ENCODE measurements at places on chromosomes 11 and 22.

GRCh38 chr11:93073026-93073425 lies 103.6 kb downstream of the MTNR1B start:
- no peak for DNase-seq

DNA sequence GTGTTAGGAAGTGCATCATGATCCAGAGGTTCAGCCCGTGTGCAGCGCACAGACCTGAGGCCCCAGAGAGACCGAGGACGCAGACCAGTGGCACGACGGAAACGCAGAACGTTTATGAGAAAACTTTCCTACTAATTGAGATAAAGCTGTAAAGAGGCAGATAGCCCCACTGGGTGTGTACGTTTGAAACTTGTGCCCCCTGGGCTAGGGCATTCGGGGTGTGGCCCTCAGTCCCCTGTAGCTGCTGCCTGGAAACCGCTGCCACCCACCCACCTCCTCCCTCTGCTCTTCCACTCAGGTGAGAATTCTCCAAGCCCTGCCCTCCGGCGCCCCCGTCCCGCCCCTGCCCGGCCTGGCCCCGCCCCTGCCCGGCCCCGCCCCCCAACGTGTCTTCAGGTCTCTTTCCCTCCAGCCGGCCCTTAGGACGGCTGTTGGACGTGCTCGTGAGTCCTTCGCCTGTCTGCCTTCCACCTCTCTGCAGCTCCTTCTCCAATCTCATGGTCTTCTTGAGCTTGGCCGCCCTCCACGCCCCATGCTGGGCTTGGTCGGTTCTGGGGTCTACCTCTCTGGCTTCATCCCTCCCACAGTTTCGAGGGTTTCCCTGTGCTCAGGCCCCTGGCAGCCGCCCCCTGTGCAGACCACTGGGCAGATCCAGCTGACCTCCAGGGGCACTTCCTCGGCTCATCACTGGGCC lies 12.1 kb downstream of the MAPK8IP2 start:
- DNase-seq: peak; percentile 22

DNA sequence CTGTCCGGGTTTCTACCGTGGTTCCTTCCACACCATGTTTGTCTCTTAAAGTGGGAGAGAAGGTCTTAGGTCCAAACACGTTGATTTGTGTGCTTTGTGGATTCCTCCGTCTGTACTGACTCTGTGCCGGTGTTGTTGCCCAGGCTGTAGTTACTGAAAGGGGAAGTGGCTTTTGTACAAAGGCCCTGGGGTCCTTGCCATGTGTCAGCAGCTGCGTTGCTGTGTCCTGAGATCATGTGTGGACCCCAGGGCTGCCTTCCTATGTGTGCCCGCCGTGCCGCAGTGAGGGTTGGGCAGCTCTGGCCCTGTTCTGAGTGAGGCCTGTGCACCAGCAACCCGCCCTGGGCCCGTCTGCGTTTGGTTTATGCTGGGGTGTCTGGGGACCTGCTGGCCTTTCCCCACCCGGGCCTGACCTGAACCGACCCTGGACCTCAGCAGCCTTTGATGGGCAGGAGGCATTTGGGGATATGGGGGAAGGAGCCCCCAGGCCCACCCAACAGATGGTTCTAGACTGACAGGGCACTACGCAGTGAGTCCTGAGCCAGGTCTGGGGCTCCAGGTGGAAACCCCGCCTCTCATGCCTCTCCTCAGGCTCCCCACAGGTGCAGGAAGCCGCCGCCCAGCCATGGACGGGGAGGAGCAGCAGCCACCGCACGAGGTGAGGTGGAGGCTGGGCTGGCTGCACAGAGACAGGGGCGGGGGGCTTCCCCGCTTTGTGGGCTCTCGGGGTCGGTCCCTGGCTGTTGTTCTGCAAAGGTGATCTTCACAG lies 6.9 kb downstream of the TRABD start:
- DNase-seq: peak; percentile 64

DNA sequence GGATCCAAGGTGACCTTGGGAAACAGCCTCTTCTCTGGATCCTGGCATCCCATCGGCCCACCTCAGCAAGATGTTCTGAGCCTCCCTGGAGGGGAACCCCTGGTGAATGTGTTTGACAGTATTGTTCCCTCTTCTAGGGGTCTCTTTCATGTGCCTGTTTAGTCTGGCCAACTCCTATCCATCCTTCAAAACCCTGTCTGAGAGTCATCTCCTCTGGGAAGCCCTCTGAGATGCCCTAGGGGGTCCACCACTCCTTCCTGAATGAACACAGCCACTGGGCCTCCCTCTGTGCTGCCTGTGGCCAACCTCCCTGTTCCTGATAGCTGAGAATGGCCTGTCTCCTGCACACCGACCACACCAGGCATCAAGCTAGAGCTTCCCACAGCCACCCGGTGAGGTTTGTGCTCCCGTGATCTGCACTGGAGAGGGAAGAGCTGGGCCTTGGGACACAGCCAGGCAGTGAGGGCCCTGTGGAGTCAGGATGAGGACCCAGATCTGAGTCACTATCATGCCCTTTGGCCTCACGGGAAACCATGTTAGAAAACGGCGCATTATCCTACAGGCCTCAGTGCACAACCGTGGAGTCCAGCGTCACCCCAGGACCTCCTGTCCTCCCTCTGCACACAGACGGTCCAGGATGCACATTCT lies 8.8 kb downstream of the WNT7B start:
- no peak for DNase-seq
